H1 (cell line): ENCODE measurements at places on chromosomes 2 and 18. TPM values are rescaled to one million over a fixed set of nuclear protein-coding genes. Genes with fewer than 3 reads are reported as not detected.

The GKN2 gene
- not detected in 2 replicates for total RNA-seq

The CFAP53 gene
- 0.30 and 0.34 TPM in 2 replicates for total RNA-seq

The CAPN14 gene
- 0.07 and 0.08 TPM in 2 replicates for total RNA-seq

DNA sequence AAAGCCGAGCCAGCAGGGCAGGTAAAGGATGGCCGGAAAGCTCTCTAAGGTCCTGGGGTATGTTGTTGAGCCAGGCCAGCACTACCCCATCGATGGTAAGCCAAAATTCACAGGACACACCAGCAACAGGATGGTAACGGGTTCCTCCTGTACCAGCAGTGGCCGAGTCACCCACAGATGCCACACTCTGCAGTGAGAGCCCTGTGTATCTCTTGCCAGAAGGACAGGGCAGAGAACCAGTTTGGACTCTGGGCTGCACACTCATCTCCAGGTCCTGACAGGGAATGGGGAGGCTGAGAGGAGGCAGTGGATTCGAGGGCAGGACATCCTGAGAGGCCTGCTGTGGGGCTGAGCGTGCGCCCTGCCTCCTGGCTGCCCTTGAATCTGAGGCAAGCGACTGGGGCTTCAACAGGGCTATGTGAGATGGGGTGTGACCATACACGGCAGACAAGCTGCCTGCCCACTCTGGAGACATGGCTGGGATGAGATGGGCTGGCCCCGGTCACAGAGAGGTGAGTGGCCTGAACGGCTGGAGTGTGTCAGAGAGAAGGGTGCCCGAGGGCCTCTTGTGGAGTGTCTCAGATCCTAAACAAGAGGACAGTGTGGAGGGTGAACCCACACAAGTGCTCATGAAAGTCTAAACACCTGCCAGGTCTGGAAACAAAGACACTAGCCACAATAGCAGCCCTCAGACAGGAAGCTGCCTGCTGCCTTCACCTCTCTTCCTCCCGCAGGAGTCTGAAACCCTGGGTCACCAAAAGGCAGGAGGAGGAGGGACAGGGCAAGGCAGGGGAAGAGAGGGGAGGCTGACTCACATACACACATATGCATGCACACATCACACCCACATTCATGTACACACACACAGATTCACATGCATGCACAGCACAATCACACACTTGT lies 182.3 kb downstream of the LOXHD1 start:
- DNase-seq: no peak

DNA sequence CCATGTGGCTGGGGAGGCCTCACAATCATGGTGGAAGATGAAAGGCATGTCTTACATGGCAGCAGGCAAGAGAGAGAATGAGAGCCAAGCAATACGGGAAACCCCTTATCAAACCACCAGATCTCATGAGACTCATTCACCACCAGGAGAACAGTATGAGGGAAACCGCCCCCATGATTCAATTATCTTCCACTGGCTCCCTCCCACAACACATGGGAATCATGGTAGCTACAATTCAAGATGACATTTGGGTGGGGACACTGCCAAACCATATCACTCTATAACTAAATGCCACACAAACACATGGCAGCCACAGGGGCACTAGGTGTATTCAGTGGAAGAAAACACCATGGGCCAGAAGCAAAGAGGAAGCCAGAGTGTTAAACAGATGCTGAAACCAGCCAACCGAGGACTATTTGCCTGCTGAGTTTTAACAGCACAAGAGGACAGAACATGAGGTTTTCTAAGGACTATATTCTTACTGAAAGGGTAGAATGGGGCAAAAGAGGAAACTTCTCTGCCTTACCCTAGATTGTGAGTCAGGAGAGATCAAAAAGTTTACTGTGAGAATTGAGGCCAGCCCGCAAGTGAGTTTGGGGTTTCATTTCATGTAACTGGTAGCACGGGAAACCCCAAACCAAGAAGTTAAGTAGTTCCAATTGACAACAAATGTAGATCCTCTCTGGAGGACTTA lies 49.2 kb downstream of the SIGLEC15 start:
- no peak for DNase-seq

DNA sequence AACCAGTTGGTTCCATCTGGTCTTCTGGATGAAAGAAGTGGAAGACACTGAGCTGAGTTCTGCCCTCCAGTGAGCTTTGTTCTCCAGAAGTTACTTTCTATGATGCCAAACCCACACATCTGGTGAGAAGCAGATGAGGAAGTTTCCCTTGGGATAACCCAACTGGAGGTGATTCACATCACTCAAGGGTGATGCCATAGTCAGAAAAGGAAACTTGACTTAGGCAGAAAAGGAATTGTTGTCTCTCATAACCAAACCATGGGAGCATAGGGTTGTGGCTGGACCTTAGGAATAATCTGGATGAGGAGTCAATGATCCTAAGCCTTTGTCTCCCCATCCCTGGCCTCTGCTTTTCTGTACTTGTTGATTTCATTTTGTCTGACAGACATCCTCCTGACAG lies 43.7 kb downstream of the CDC42EP3 start:
- no peak for DNase-seq

DNA sequence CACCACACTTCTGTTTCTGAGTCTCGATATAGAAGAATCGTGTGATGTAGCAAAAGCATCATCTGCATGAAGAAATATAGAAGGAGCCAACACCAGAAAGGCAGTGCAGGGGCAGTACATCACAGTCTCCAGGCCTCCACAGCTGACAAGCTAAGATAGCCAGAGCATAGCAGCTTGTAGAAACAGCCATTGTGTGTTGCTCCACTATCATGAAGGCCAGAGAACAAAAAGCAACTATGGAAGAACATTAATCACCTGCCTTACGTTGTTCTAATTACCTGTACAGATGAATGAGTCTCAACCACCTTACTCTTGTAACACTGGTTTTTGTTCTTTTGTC lies 129.0 kb downstream of the RND3 start:
- no peak for DNase-seq

GRCh38 chr2:153477636-153478288 lies 800 bp downstream of the RPRM start:
- DNase-seq: no peak

DNA sequence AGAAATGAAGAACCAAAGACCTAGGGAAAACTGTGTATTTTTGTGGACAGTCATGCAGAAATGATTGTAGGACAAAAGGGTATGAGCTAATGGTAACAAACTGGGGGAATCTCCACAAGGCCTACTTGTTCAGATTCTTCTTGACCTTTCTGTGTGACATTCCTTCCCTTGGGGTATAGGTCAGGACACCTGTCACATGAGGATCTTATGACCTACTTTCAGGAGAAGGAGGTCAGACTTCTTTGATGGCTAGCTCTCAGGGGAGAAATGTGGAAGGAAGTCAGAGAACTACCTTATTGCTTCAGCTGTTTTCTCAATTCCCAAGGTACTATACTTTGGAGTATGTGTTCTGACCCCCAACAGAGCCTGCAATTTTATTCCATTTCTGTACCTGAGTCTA lies 40.7 kb upstream of the TANK start:
- no peak for DNase-seq

DNA sequence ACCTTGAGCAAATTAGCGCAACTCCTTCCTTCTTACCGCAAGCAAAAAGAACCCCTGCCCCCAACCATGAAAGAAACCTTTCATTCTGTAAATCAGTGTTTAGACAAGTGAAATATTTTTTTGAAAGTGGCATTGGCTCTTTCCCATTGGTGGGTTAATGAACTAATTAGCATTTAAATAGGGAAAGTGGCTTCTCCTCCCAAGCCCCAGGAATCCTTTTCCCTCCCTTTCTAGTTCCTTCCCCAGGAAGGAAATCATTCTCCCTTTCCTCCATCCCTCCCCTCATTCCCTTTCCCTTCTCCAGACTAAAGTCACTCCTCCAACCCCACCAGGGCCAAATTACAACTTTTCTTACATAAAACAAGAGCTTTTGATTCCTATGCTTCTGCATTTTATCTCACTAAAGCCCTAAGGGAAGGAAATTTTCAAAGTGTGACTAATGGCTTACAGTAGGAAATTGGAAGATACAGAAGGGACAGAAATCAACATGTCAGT lies 22.9 kb upstream of the TYMS start:
- DNase-seq: peak; percentile 5

DNA sequence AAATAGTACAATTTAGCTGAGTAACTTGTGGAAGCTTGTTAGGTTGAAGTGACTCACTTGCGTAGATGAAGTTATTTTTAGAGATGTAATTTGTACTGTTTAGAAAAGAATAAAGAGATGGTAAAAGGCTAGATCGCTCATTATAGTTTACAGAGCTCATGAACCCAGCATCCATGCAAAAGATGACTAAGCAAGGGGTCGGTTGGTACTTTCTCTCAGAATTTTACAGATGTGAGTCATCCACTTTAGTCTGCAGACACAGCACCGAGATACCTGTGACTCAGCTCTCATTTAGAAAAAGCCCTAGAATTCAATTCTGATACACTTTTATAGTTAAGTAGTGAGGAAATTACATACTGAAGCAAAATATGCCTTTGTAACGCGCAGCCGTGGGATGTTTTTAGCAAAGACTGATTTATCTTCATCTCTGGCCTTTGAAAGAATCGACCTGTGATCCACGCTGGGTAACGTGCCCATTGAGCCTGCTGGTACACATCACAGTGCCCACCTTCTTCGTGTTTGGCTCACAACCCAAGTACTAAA lies 116.5 kb upstream of the FOSL2 start:
- DNase-seq: no peak

DNA sequence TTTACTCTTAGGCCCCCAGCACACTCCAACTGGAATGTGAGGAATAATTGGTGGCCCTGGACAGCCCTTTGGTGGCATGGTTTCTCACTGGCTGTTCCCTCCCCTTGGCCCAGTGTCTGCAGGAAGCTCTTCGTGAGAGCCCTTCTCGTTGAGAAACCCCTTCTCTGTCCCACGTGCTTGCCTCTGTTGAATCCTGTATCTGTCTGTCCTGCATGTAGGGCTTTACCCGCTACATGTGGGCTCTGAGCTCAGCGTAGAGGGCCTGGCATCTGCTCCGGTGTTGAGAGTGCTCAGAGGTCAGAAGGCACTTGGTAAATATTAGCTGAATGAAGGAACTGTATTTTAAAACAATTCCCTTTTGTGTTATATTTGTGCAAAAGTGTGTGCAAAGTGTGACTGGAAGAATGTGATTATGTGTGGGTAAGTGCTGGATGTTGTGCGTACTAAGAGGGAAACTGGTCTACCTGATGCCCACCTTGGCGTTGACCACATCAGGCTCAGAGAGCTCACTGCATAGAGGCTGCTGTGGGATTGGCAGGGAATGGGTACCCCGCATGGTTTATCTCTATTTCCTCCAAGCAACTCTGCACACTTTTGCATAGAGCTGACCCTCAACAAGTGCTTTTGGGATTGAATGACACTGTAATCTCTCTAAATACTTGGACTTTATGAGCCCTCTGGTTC lies 40.0 kb downstream of the RNF144A start:
- DNase-seq: no peak
